ENCODE measurements at places on chromosomes 12 and 14.

DNA sequence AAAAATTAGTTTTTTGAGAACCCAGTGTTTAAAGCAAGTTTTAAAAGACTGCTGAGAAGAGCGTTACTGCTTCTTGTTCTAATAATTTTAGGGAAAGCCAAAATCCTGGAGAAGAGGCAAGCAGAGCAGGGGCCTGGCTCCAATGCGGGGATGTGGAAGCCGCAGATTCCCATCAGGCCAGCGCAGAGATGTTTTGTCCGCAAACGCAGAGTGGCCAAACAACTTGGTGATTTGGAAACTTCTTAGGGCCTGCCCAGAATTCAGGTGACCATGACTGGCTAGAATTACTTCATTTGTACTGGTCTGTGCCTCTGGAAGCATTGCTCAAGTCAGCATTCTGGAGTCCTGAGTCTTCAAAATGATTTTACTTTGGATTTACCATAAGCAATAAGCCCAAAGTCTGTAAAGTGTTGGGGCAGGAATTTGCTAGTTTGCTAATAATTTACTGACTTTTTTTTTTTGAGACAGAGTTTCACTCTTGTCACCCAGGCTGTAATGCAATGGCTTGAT, 208.4 kb downstream of the PPM1H start:
- no peak for DNase-seq

DNA sequence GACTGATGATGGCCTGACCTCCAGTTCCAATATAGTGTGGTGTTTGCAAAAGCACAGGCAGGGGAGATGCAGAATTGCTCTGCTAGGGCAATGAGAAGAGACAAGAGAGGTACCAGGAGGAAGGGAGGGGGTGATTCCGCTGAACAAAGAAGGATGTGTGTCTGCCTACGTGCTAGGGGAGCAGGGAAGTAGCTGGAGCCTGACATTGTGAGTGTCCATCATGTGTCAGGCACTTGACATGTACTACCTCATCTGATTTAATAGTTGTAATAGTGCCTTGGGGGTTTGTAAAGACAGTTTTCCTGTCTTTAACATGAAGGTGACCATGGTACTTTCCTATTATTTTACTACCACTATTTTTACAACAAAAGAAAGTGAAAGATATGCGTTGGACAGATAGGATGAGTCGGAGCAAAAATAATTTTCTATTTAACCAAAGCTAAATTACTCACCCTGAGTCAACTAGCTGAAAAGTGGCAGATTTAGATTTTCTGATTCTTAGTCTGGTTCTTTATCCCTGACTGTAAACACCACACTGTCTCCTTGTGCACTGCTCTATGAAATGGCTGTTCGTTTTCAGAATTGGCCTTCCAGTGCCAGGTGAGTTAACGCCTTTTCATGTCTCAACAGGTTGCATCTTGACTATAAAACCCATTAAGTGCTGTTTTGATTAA, 33.7 kb upstream of the TEAD4 start:
- DNase-seq: peak; percentile 12

DNA sequence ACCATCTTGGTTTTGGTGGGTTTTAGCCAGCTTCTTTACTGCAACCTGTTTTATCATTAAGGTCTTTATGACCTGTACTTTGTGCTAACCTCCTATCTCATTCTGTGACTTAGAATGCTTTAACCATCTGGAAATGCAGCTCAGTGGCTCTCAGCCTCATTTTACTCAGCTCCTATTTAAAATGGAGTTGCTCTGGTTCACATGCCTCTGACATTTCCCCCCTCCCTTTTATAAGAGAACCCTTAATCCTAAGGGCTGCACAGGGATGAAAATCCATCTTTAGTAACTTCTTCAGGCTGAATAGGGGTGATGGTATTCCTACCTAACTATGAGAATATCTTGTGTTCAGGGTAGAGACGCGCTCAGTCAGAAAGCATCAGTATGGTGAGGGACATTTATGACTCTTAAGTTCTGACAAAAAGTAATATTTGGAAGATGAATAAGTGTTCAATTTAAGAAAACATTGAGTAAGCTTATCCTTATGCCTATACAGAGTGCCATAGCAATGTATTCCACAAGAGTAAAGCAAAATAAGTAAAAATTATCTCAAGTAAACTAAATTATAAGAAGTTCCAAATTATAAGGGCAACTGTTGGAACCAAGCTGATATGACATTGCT, 15.2 kb downstream of the SLC38A1 start:
- DNase-seq: no peak

GRCh38 chr14:43674273-43674672, 832.8 kb downstream of the FSCB start:
- DNase-seq: no peak

GRCh38 chr12:131232036-131232435, 278.3 kb downstream of the ADGRD1 start:
- no peak for DNase-seq

DNA sequence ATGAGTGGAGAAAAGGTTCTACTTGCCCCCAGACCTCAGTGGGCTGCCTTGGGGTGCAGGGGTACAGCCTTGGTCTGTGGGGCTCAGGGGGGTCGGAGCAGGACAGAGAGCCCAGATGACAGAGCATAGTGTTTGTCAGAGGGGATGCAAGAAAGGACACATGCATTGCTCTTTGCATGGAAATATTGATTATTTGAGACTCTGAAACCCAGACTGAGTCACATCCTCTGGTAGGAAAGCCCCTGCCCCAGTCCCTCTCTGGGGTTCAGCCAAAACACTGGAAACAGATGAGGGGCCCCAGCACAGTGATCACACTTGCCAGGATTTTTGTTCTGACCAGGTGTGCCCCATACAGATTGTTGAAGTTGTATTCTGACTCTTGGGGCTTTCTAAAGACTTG, 1094.4 kb downstream of the BCL11B start:
- DNase-seq: no peak

DNA sequence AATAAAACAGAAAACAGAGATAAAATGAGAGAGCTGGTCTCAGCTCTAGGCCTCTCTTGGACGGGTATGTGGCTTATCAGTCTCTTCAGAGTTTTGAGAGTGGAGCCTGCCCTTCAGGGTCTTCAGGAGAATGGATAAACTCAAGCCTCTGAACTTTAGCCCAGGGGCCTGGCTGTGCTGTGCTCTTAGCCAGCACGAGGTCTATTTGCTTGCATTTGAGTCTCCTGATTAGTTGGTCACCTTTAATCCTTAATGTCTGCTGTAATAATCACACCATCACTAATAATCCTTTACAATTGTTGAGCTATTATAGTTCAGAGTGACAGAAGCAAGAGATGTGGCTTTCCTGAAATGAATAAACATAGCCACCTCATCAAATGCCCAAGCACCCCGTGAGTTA, 24.3 kb downstream of the KRT80 start:
- no peak for DNase-seq

GRCh38 chr12:44847888-44848702, 28.0 kb downstream of the NELL2 start:
- no peak for DNase-seq

DNA sequence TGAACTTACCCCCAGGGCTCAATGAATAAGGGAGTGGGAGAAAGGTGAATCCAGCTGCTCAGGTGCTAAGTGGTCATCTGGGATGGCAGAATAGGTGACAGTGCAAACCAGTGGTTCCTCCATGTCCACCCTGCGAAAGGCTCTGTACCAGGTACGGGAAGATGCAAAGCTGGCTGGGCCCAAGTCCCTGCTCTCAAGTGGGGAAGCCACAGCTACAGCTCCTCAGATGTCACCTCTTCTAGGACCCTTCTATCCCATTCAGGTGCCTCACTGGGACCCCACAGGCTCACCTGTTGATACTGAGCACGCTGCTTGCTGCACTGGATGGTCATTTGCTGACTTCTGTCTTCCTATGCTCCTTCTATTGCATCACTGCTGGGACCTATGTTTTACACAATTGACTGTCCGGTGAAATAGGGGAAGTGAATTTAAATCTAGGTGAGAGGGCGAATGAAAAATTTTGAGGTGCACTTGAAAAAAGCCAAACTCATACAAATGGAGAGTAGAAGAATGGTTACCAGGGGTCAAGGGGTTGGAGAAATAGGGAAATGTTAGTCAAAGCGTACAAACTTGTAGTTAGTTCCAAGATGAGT, 20.3 kb upstream of the PPP4R4 start:
- no peak for DNase-seq

DNA sequence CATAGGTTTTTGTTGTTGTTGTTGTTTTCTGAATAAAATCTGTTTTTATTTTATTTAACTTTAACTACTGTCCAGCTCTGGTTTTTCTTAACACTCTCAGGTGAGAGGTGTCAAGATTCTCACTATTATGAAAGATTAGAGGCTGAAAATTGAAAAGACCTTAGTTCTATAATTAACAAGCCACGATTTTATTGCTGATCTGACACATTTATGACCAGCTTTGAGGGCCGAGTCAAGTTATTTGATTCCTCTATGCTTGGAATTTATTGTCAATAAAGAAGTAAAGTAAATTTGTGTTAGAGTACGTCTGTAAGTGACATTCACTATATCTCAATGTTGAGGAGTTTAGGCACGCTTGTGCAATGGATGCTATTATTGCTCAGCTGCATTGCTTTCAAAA, 808.8 kb downstream of the GALC start:
- no peak for DNase-seq

GRCh38 chr12:23862701-23863100, 86.8 kb downstream of the SOX5 start:
- DNase-seq: no peak

GRCh38 chr14:57390806-57391516, 575 bp downstream of the NAA30 start:
- no peak for DNase-seq

- DNase-seq: no peak
Measured at GRCh38 chr14:58947814-58948445, 240.5 kb upstream of the DAAM1 start.
